Hematopoietic multipotent progenitor cell treated with erythropoietin and hydrocortisone succinate and interleukin-3 and kit ligand, for 15 days (in vitro differentiated cells): ENCODE measurements at places on chromosomes 2 and 18.

DNA sequence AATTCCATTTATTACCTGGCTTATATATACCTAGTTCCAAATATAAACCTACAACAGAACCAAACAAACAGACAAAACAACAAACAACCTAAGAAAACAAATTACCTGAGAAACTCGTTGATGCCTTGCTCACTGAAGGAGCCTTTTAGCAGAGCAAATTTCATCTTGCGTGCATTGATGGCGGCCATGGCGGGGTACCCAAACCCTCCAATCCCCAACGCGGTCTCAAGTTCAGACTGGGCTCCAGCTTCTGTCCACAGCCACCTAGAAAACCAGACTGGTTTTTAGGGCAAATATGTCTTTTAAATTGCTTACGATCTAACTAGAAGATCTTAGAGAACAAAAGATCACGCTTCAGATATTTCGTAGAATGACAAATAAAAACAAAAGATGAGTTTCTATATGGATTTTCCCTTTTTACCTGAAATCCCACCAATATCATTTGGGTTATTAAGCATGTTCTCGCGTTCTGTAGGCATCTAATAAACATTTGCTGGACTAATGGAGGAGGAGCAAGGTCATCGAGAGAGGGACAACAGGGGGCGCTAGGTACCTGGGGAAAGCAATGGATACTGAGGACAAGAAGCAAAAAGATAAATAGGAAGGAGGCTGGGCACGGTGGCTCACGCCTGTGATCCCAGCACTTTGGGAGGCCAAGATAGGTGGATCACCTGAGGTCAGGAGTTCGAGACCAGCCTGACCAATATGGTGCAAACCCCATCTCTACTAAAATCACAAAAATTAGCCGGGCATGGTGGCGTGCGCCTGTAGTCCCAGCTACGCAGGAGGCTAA is 25.2 kb downstream of the PDIA6 start:
- peak; percentile 32 for DNase-seq

GRCh38 chr2:31526946-31527732 is 53.6 kb downstream of the SRD5A2 start:
- DNase-seq = no peak

GRCh38 chr2:69565431-69565839 is 78.1 kb downstream of the AAK1 start:
- peak; percentile 79 for DNase-seq

DNA sequence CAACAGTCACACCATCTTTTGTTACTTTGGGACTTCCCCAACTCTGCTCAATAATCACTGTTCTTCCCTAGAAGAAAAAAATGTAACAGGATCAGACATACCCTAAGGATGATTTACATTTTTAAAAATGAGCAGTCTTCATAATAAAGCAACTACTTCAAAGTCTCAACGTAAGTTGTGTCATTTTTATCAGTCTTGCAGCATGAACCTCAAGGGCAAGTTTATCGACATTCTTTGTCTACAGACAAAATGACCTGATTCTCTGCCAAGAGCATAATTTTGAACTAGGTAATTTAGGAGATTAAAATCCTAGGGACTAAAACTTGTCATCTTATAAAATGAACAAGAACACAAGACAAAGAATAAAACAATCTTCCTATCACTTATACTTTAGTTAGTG is 2.3 kb downstream of the HSPD1 start:
- peak; percentile 58 for DNase-seq

GRCh38 chr18:74567822-74568221 is 29.8 kb upstream of the ZNF407 start:
- DNase-seq = no peak

DNA sequence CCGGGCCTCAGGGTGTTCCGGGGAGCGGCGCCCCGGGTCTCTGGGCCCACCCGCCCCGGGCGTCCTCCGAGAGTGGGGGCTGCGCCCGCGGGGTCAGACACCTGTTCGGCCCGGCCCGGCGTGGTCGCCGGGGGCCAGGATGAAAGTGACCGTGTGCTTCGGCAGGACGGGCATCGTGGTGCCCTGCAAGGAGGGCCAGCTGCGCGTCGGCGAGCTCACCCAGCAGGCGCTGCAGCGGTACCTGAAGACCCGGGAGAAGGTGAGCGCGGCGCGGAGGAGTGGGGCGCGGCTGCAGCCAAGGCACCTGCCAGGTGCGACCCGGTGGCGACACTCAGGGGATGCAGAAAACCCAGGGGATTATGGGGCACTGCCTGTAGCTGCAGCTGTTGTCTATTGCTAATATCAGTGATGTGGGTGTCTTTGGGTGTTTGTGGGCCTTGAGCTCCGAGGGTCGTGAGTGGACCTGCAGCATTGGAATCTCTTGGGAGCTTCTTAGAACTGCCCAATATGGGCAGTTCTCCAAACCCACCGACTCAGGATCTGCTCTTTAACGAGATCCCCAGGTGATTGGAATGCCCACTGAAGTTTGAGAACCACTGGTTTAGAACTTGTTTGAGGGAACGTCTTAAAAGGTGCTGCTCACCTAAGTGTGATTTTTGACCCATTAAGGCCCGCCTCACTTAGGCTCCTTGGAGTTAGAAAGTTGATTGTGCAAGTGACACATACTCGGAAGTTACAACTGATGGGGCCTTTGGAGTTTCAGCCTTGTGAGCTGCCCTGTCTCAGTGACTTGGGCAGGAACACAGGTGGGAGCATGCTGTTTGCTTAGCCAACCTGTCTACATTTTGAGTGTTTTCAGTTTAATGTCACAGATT is 823 bp downstream of the PARD3B start:
- no peak for DNase-seq

DNA sequence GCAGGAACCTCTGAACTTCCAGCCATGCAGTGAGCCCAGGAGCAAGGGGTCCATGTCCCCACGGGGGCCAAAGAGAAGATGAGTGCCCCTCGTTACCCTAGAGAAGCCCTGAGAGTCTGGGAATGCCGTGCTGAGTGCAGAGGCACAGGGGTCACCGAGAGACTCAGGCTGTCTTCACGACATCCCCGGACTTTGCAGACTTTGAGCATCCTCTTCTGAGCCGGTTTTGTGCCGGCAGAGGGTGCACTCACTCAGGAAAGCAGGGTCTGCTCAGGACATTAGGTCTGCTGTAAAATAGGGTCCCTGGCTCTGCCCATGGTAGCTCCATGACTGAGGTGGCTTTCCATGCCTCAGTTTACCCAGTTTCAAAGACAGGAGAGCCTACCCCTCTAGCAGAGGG is 71.0 kb downstream of the GALNT14 start:
- no peak for DNase-seq

DNA sequence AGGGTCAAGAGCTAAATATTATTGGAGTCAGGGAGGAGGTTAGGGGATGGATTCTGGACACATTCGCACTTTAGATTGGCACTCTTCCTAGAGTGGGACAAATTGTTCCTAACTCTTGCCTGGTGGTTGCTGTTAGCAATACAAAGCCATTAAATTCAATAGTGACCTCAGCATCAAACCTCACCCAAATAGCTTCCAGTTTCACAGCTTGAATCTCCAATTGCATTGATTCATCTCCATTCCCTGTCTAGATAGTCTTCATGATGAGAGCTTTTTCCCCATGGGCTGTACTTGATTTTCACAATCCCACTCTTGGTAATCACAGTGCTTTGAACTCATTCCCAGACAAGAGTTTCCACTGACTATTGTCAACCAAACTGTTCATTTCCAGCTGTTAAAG is 585.9 kb upstream of the SYT4 start:
- DNase-seq = no peak

DNA sequence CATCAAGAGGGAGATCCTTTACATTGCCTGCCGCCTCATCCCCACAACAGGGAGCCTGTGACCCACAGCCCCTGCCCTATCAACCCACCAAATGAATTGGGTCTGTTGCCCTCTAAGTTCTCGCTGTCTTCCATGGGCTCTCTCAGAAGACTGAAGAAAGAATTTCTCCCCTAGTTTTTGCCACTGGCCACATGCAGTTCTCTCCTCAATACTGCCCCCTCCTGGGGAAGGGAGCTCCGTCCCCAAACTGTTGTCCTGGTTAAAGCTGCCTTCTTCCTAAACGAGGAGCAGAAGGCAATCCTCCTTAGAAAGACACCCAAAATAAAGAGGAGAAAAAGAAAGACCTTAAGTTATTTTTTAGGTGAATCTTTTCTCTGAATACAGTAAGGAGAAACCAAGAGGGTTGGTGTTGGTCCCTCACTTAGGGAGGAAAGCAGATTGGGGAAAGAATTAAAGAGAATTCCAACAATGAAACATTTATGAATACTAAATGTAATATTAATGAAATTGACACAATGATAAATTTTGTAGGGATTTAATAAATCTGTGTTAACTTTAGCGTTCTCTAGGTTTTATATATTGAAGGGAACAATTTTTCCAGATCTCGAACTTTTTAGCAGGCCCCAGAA is 31.1 kb upstream of the SATB2 start:
- DNase-seq = peak; percentile 19

DNA sequence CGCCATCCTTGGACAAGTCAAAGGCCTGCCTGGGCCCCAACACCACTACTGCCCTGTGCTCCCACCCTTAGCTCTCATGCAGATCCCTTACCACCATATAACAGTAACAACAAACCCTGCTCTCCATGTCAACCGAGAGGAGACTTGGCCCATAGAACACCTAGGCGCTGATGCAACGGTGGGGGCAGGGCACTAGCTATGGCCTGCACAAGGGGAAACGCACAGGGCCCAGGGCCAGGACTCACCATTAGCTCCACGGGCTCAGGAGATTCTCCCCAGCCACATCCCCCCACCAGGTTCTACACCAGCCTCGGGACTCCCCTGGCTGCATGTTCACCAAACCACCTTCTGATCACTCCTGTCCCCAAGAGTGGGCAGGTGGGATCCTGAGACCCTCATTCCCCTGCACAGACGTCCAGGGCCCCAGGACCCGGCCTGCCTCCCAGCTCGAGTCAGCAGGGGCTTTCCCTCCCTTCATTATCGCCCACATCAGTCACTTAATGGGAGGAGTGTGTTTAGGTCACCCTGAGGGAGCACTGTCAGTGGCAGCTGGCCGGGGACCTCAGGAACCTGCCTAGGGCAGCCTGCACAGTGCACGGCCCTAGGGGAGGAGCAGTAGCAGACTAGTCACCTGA is 29.3 kb downstream of the ANKMY1 start:
- DNase-seq = no peak

GRCh38 chr2:134532537-134532936 is 186.3 kb downstream of the TMEM163 start:
- no peak for DNase-seq

GRCh38 chr2:100412881-100413321 is 4.6 kb downstream of the CHST10 start:
- no peak for DNase-seq

GRCh38 chr2:20551945-20552328 is 99.0 kb downstream of the HS1BP3 start:
- DNase-seq = no peak

DNA sequence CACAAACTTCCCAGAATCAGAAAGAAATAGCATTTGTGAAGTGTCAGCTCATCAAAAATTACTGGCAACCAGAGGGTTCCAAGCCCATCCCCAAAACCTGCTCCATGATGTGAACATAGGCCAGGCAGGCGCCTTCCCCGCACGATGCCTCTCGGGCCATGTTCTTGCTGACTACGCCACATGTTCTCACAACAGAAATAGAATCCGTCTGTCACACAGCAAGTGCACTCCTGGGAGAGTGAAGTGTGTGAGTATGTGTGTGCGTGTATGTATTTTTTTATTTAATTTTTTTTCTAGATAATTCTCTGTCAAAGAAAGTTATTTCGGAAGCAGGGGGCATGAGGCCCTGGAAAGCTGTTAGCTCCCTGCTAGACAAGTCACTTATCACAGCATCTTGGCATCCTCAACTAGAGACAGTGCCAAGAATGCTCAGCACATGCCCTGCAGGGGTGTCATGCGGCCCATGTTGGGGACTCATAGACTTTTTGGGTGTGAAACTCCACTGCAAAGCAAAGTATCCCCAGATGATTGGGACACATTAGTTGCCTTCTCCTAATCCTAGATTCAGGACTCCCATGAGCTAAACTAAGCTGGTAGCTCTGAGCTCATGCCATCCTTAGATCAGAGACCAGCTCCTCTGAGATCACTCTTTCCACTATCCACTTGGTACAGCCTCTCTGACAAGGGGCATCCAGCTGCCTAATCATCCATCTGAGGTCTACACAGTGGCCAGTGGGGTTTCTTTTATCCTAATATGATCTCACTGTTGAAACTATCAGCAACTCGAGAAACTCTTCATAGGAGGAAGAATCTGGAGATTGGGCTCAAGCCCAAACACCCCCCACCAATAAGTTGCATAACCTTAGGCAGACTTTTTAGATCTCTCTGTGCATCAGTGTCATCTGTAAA is 53.2 kb upstream of the CYRIA start:
- DNase-seq = no peak

DNA sequence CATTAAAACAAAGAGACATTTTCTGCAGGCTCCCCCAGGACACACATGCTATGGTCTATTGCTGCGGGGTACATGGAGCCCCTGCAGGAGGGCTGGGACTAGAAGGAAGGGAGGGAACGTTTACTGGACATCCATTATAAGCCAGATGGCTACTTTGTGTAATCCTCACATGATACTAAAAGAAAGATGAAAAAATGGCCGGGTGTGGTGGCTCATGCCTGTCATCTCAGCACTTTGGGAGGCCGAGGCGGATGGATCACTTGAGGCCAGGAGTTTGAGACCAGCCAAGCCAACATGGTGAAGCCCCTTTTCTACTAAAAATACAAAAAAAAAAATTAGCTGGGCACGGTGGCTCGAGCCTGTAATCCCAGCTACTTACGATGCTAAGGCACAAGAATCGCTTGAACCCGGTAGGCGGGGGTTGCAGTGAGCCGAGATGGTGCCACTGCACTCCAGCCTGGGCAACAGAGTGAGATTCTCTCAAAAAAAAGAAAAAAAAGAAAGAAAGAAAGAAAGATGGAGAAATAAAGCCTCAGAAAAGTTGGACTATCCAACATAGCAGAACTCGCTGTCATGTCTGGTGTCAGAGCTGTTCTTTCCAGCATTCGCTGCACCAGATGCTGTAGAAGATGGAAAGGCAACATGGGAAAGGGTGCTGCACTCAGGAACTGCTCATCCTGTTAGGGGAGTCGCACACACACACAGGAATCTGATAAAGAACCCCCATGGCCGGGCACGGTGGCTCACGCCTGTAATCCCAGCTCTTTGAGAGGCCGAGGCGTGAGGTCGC is 7.8 kb upstream of the MYCN start:
- DNase-seq = no peak

- DNase-seq = no peak
Measured at GRCh38 chr2:191756761-191757160, 78.8 kb downstream of the NABP1 start.

GRCh38 chr2:239365071-239365781 is 35.6 kb downstream of the HDAC4 start:
- no peak for DNase-seq

DNA sequence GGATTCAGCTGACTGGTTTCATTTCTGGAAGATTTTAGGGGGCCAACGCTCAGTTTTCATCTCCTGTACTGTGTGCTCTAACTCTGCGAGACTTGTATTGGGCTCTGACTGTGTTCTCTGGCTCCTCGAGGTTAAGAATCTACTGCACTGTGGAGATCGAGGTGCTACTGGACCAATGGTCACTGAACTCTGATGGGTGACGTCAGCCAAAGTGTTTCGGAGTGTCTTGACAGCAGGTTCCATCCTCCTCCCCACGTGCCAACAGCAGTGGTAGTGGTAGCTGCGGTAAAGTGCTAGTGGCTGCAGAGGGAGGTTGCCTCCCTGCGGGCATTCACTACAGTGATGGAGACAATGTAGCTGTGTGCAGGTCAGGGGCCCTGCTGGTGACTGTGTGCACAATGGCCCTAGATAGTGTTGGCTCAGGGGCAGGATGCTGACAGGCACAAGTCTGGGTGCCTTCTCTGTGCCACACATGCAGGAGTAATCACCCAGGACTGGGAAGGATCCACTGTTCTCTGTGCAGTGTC is 705.7 kb upstream of the DDX18 start:
- DNase-seq = no peak

GRCh38 chr18:63994783-63995399 is 25.0 kb downstream of the SERPINB8 start:
- DNase-seq = peak; percentile 34
